Stimulated activated naive CD4-positive, alpha-beta T cell (primary cell): ENCODE measurements at places on chromosomes 12 and 14.
A peak's percentile ranks its signal among the peaks of the same experiment; 100 is the strongest.

DNA sequence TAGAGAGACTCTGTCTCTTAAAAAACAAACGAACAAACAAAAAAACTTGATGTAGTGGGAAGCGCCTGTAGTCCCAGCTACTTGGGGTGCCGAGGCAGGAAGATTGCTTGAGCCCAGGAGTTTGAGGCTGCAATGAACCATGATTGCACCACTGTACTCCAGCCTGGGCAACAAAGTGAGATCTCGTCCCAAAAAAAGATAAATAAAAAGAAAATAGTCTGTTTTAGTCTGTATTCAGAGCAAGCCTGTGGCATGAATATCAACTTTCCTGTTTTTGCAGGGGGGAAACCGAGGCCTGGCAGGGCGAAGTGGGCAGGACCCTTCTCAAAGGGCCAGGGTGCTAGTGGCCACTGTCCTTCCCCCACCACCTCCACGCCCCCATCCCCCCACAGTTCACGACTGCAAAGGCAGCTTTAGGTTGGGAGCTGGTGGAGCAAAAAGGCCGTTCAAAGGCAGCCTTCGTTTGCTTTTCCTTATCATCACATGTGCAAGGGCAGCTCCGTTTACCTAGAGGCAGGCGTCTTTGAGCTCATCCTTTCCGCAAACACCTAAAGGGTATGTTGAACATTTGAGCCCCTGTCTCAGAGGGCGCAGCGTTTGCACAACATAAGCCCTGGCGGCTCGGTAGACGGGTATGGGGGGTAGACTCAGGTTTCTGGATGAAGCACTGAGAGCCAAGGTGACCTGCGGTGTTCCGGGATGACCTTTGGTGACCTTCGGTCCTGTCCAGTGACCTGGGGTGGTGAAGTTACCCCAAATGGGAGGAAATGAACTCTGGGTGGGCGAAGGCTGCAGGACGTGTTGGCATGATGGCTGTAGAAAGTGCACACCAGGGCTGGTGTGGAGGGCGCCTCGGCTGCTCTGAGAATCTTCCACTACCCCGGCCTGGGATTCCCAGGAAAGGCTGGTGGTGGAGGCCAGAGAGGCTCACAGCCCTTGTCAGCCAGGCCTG, 8.7 kb upstream of the MEG3 start:
- no peak for DNase-seq

GRCh38 chr12:5521456-5522325, 89.8 kb downstream of the NTF3 start:
- DNase-seq: no peak

- DNase-seq: no peak
Observed at GRCh38 chr12:72901685-72902084, 629.5 kb downstream of the TRHDE start.

DNA sequence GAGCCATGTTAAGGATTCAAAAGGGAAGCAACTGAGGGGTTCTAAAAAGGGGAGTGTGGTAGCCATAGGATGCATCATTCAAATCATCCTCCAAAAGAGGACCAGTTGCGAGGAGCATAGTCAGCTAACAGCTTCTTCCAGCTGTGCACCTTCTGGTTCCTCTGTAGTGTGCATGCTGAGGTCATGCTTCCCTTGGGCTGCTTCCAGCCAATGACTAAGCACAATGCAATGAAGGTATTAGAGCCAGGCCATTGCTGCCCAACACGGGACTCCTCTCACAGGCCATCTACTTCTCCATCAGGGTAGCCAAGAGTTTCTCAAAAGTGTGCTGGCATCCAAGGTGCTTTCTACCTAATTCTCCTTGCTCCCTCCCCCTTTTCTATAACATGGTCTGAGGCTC, 69.2 kb upstream of the ARID2 start:
- no peak for DNase-seq

DNA sequence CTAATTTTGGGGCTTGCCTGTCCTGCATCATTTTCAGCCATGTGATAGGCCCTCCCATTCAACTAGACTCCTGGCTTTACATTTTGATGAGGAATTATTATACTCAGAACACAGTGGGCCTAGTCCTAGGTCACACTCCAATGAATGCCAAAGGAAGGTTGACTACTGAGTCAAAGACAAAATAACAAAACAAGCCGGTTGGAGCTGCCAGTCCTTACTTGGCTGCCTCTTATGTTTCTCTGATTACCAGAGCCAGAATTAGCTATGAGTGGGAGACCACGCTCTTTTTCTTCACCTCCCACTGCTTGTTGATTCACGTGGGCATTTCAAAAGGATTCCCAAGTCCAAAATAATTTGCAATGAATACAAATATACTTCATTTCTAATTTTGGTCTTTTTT, 78.1 kb upstream of the USP44 start:
- DNase-seq: no peak

- DNase-seq: no peak
Observed at GRCh38 chr12:107442326-107442987, 243.1 kb upstream of the PWP1 start.

DNA sequence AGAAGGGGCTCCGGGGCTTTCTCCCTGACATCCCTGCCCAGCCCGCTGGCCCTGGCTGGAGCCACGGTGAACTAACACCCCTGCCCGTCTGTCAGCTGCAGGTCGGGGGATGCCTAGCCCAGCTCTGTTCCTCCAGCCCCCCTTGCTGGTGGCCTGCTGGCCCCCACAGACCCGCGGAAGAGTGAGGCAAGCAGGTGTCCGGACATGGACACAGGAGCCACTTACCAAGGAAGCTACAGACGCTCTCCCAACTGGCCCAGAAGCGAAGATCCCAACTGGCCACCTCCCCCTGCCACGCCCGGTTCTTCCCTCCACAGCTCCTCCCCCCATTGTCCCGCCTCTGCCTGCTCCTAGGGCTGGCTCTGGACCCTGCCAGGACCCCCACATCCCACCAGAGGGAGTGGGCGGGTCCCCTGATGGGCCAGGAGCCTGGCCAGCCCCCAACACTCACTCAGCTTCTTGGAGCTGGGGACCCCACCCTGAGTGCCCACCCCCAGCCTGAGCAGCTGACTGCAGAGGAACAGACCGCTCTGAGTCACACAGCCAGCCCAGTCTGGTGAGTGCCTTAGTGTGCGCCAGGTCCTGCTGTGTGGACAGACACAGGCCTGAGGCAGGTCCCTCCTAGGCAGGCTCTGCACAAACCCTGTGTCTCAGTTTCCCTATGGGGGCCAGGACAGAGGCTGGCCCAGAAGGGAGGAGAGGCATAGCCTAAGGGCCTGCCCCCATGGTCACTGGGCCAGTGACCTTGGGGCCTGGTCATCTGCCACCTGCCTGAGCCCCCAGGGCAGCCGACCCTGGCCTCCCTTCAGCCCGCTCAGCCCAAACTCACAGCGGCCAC, 7.7 kb downstream of the AHNAK2 start:
- no peak for DNase-seq

DNA sequence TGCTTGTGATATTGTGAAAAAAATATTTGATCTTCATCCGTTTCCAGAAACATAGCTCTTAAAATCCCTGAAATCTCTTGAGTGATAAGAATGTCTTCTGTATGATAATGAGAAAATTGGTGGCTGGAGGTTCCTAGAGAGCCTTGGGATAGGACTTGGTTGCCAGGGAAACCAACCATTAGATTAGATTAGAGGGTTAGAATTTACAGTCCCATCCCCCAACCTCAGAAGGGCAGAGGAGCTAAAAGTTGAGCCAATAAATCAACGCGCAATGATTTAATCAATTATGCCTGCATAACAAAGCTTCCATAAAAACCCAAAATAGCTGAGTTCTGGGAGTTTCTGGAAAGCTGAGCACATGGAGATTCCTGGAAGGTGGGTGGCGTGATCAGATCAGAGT, 10.6 kb downstream of the SEL1L start:
- no peak for DNase-seq

DNA sequence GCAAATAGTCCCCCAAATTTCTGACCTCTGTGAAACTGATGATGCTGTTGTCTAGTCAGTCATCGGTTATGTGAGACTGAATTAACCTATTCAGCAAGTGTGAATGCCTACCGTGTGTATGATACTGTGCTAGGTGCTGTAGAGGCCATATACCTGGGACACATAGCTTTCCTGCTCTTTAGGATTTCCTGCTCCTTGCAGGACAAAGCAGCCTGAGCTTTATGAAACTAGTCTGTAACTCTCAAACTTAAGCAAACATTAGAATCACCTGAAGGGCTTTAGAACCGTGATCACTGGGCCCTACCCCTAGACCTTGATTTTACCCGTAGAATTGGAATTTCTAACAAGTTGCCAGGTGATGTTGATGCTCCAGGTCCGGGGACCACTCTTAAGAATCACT, 6.9 kb downstream of the MARK3 start:
- DNase-seq: no peak

- no peak for DNase-seq
Observed at GRCh38 chr12:23950775-23951451, 1.4 kb upstream of the SOX5 start.

- DNase-seq: peak; percentile 67
Observed at GRCh38 chr14:68248481-68249255, 429.1 kb downstream of the RAD51B start.

- DNase-seq: no peak
Observed at GRCh38 chr14:79735121-79735520, 476.2 kb downstream of the DIO2 start.
